Activated T-helper 17 cell treated with anti-CD3 and anti-CD28 coated beads, Interleukin-2, amount 50 U/mL, for 72 hours (primary cell): ENCODE measurements at places on chromosomes 11 and 22.
A peak's percentile ranks its signal among the peaks of the same experiment; 100 is the strongest.

GRCh38 chr11:3139481-3140290 is 25.4 kb downstream of the OSBPL5 start:
- no peak for ATAC-seq

DNA sequence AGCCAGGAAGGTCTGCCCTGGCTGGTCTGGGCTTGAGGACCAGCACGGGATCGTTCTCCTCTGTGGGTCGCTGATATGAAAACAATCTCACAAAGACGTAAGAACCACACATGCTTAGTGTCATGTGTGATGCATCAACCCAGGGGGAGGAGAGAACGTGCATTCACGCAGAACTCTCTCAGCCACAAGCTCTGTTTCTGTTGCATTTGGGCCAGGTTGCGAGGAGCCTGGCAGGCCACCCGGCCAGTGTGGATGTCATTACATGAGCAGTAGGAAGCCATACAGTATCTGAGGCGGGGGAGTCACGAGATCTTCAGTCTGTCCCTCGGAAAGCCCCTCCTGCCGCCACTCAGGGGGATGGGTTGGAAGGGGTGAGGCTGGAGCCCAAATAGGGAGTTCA is 53.1 kb upstream of the KCNQ1OT1 start:
- no peak for ATAC-seq

DNA sequence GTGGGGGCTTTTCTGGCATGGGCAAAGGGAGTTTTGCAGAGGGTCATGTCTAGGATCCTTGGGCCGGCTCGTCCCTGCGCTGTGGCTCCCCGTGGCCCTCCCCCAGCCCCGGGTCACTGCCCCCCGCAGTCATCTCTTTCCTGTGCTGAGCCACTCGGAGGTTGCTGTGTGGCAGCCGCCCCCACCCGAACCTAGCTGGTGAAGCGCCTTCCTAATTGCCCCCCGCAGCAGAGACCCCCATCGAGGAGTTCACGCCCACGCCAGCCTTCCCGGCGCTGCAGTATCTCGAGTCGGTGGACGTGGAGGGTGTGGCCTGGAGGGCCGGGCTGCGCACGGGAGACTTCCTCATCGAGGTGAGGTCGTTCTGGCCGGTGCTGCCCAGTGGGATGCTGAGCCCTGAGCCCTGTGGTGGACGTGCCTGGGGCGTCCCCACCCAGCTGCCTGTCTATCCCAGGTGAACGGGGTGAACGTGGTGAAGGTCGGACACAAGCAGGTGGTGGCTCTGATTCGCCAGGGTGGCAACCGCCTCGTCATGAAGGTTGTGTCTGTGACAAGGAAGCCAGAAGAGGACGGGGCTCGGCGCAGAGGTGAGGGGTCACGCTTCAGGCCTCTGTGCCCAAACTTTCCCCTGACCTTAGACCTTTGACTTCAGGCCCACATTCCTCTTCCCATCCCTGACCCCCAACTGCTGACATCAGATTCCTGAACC is 32.0 kb downstream of the SHANK3 start:
- ATAC-seq: no peak

GRCh38 chr11:61918938-61919704 is 1.8 kb upstream of the RAB3IL1 start:
- no peak for ATAC-seq

DNA sequence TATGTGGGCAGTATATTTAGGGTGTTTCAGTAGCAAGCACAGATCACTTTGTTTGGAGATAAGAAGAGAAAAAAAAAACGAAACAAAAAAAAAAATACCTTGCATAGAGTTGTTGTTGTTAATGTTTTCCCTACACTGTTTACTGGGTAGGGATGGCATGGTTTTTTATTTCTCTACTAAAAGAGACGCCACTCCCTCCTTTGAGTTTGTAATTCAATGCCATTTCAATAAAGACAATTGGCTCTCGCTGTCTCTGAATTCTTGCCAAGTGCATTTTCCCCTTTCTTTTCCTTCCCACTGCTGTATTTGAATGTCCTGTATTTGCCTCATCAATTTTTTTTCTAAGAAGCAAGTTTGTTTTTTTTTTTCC is 213.9 kb upstream of the UBASH3B start:
- no peak for ATAC-seq

DNA sequence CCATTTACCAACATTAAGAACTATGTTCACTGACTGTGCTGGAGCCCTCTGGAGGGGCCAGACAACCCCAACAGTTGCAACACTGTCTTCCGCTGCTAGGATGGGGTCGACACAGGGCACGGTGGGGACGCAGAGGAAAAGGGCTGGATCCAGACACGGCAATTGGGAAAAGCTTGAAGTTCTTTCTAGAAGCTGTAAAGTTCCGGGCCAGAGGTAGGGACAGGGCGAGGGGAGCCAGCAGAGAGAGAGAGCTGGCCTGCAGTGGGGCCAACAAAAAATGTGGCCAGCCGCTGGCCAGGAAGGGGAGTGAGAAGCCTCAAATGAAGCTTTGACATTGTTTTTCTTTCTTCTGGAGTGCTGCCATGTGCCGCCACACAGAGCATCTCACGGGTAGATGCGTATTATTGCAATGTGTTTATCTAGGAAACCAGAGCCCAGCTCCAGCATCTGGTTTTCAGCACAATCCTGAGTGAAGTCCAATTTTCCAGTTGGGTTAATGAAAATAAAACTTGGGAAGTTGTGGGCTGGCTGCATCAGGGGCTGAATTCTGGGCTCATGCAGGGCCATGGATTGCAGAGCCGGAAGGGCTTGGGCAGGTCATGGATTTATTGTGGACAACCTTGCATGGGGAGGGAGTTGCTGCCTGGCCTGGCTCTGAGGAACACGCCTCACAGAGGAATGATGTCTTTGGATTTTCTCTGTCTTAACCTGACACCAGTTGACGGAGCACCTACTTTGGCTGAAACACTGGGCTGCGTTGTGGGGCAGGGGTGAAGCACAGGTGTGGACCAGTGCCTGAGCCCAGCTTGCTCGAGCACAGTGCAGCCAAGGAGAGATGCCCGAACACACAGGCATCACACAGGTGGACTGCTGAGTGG is 67.6 kb upstream of the AMPD3 start:
- ATAC-seq: no peak

GRCh38 chr11:64360448-64360921 is 1.5 kb downstream of the RPS6KA4 start:
- no peak for ATAC-seq

DNA sequence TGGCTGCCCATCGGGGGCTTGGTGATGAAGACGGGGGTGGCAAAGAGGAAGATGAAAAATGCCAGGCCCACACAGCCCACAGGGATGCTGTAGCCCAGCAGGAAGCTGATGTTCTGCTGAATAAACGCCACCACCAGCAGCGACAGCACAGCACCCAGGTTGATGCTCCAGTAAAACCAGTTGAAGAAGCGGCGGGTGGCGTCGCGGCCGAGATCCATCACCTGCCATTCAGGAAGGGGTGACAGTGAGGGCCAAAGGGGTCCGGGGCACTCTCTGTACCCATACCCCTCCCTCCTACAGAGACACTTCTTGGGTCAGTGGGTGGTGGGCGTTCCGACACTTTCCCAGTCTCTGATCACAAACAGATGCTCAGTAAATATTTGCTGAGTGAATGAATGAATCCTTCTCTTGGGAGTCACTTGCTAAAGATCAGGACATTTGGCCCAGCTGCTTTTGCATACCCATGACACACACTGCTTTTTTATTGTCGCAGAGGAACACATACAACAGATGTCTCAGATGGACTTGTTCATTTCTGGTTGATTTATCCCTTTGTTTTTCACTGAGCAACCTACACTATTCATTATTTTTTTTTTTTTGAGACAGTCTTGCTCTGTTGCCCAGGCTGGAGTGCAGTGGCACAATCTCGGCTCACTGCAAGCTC is 5.2 kb downstream of the SLC15A3 start:
- no peak for ATAC-seq

DNA sequence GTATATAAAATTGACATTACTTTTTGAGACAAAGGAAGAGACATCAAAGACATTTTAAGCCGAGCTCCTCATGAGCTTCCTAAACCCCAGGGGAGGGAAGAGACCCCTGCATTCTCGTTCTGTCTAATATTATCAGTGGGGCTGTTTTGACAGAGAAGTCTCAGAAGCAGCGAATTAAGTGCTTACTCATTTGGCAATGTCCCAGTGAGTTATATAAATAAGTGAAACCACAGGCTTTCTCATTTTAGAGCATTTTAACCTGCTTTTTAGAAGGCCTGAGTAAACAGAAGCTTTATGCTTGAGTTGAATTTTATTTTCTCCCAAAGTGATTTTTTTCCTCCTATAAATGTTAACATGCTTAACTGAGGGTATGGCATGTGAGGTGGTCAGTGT is 23.2 kb upstream of the C1QTNF4 start:
- no peak for ATAC-seq

- ATAC-seq: no peak
These were observed 15.9 kb downstream of the PRG3 start for GRCh38 chr11:57364851-57365660.

DNA sequence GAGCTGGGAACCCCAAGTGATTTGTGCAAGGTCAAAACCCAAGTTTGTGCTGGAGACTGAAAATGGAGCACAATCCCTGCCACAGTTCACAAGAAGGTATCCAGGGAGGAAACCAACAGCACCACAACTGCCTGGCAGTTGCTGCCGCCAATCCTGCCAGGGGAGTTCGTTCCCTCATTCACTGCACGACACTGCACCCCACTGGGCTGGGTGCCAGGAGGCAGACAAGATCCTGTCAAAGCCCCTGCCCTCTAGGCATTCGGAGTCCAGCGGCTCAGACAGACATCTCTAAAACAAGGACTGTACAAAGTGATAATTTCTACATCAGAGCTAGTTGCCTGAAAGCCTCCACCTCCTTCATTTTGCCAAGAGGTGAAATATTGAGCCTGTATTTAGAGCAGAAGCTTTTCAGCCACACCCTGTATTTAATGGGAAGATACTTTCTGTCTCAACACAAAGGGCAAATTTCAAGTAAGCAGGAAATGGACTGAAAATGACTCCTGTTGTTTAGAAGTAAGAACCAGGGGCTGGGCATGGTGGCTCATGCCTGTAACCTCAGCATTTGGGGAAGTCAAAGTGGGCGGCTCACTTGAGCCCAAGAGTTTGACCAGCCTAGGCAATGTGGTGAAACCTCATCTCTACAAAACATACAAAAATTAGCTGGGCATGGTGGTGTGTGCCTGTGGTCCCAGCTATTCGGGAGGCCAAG is 277.4 kb upstream of the NARS2 start:
- ATAC-seq: no peak

DNA sequence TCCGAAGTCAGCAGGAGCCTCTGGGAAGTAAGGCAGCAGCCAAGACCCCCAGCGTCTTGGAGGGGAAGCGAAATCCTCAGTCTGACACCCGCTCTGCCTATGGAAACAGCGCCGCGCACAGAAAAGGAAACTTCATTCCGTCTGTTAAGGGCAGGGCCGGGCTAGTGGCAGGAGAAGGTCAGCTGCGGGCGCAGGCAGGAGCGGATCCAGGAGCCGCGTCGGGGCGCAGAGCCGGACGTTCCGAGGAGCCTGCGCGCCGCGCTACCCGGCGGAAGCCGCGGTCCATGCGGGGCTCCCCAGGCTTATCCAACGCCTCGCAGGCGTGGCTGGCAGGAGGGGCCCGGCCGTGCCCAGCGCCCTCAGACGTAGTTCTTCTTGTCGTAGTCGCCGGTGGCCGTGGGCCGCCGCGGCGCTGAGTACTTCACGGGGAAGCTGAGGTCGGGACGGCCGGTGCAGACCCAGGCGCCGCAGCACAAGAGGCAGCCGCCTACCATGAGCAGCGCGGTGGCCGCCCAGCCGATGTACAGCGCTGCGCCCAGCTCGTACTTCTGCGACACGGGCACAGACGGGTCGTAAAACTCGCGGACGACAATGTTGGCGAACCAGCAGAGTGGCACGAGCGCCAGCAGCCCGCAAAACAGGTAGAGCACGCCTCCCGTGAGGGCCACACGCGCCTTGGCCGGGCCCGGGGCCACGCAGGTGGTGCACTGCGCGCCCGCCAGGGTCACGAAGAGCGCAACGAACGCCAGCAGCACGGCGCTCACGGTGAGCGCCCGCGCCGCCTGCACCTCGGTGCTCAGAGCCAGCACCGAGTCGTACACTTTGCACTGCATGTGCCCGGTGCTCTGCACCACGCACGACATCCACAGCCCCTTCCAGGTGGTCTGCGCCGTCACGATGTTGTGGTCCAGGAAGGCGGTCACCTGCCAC is 705 bp downstream of the CLDN5 start:
- peak; percentile 37 for ATAC-seq

DNA sequence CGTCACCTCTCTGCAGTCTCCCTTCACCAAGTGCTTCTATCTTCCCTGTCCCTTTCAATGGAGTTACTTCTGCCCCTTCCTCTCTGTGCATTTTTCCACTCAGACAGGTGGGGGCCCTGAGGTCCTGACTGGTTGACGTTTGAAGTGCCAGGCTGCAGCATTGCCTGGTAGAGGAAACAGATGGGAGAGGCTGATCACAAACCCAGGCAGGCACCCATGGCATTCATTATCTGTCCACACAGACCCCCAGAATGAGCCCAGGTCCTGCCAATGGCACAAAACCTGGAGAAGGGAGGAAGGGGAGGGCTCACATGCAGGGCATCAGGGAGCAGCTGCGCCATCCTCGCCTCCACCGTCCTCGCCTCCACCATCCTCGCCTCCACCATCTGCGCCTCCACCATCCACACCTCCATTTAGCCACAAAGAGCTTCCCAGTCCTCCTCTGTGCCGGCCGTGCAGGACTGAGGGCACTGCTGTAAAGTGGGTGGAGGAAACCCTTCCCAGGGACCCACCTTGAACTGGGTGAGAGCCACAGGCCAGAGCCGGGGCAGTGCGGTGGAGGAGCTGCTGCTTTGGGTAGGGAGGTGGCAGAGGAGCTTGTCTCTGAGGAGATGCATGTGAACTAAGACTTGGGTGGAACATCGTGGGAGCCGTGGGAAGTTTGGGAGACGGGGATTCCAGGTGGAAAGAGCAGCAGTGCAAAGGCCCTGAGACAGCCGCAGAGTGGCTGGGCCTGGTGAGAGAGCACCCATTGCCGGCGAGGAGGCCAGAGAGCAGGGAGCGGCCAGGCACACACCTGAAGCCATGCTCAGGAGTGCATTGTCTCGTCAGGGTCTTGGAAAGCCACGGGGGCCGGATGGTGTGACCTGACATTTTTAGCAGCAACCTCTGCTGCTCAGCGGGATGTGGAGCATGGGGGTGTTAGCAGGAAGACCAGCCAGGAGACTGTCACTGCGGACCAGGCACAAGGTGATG is 145.1 kb downstream of the TBC1D22A start:
- no peak for ATAC-seq

DNA sequence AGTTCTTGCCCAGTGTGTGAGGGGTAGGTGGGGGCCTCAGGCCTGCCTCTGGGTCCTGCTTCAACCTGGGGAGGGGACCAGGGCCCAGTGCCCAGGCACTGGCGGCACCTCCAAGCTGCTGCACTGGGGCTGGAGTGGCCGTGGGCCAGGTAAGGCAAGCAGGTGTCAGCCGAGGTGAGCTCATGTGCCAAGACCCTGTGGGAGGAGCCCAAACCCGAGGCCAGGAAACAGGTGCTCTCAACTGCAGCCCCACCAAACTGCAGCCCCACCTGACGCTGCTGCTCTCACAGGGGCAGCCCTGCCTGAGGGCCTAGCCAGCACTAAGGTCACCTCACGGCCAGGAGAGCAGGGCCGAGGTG is 18.1 kb upstream of the GNB1L start:
- ATAC-seq: no peak

GRCh38 chr11:117792992-117793391 is 4.0 kb downstream of the DSCAML1 start:
- ATAC-seq: no peak

- no peak for ATAC-seq
These were observed 49.7 kb downstream of the TBC1D22A start for GRCh38 chr22:46812034-46812605.
